Hepatocyte (in vitro differentiated cells): ENCODE measurements at places on chromosomes 1 and 21.

DNA sequence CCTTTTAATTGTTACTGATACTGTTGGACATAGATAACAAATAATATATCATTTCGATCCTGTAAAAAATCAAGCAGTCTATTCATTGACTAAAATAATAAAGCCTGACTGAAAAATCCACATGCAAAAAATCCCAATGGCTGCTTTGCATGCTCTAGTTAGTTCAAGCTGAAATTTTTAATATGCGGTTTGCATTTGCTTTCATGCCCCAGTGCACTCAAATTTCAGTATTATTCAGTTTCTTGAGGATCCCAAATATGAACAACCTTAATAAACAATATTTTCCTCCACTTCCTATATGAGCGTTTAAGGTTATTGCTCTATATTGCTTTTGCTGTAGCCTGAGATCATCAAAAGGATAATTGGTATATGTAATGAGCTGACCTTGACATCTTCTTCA lies 75.1 kb upstream of the DPH5 start:
- no peaks in the 10 kb centered on the region for H3K36me3 ChIP-seq
- no peak overlapping the region for H3K27ac ChIP-seq
- no peak for DNase-seq

DNA sequence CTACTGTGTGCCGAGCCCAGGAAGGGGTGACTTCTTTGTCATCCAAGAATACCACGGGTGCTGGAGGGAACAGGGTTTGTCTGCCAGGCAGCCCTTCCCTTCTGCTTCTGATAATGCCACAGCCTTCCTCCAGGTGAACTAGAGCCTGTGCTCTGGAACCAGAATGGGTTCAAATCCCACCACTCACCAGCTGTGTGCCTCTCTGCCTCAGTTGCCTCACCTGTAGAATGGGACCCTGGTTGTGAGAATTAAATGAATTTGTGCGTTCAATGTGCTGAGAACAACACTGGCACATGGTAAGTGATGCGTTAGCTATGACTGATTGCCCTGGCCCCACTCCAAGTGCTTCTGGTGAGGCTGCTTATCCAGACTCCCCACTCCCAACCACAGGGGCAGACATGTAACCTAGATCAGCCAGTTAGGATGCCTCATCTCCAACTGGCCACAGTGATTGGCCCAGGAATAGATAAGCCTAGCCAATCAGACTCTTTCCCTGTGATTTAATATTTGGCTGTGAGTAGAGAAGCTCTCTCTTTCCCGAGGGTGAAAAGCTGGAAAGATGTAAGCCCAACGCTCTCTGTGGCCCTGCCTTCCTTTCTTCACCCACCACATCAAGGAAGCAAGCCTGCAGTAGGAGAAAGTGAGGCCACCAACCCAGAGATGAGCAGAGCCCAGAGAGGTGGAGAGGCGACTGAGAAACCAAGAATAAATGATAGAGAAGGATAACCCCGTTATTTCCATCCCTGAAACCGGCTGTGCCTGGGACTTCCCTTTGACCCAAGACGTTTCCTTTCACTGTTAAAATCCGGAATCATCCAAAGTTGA lies 20.8 kb upstream of the LAPTM5 start:
- no peak overlapping the region for H3K27ac ChIP-seq
- H3K27me3 ChIP-seq: no peaks in the 10 kb centered on the region

DNA sequence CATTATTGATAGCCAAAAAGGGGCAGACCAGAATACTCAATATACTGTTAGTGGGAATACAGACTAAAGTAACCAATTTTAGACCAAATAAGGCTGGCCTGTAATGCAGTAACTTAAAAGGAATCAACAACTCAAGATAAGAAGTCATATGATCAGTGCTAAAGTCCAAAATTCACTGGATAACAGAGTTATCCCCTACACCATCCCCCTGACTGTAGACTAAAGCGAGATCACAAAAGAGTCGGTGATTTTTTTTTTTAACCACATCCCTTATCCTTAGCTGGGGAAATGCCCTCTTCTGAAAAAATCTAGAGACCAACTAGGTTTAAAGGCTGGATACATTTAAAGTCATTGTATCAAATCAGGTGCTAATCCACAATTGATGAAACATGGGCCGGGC lies 7.7 kb downstream of the UBR4 start:
- H3K4me1 ChIP-seq: peaks cover 58% of the 10 kb centered on the region
- H3K4me3 ChIP-seq: no peak overlapping the region
- H3K36me3 ChIP-seq: no peaks in the 10 kb centered on the region
- H3K27ac ChIP-seq: peak overlapping the region; percentile 79
- H3K27me3 ChIP-seq: no peaks in the 10 kb centered on the region

DNA sequence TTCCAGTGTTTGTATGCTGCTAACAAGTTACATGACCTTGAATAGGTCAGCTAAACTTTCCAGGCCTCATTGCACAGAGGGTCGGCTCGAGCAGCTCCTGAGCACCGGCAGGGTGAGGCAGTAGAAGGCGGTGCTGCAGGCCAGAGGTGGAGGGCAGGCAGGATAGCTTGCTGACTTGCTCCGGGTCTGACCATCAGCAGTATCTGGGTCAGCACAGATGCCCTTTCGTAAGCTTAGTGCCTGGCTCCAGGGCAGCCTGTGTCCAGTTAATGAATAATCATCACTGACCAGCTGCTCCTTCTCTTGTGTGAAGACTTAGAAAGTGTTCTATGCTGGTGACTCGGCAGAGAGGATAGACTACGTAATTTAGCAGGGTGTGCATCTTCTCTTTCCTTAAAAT lies 6.9 kb downstream of the MAPKAPK2 start:
- H3K27ac ChIP-seq: peak overlapping the region; percentile 37
- no peak overlapping the region for H3K4me3 ChIP-seq
- H3K27me3 ChIP-seq: no peaks in the 10 kb centered on the region
- H3K4me1 ChIP-seq: peaks cover 71% of the 10 kb centered on the region

- H3K27ac ChIP-seq: peak overlapping the region; percentile 49
- H3K27me3 ChIP-seq: no peaks in the 10 kb centered on the region
Observed at GRCh38 chr21:35189077-35189863, 140.2 kb upstream of the RUNX1 start.

DNA sequence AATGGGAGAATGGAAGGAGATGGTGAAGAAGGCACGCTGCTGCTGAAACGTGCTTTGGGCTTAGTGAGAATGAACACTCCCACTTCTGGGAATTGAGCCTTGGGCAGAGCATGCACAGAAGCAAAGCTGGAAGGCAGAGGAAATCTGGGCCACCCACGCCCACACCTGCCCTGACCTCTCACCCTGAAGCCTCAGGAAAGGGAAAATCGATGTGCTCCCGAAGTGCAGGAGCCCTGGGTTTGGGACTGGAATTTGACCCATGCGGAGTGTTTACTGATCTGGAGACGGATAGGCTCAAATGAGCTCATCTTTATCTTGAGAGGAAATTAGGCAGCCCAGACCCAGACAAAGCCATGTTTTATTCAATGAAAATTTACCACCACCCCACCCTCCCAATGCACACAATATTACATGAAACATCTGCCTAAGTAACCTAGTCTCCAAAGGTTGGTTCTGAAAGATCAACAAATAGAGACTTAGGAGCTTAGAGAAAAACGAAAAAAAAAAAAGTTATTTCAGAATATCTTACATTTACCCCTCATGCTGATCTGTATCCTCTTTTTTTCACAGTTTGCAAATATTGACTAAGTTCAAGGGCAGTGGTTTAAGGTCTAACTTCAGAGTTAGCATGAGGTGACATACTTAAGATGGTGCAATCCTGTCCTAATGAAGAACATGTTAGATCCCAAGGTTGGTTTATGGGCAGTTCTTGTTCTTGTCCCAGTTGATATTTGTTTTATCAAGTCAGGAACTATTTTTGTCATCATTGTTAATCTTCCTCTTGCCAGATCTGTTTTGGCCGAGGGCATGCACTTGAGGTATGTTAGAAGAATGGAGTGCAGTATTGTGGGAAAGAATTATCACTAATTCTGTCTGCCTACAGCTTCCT lies 63.0 kb downstream of the PROX1 start:
- H3K27me3 ChIP-seq: no peaks in the 10 kb centered on the region
- no peak overlapping the region for H3K4me3 ChIP-seq

DNA sequence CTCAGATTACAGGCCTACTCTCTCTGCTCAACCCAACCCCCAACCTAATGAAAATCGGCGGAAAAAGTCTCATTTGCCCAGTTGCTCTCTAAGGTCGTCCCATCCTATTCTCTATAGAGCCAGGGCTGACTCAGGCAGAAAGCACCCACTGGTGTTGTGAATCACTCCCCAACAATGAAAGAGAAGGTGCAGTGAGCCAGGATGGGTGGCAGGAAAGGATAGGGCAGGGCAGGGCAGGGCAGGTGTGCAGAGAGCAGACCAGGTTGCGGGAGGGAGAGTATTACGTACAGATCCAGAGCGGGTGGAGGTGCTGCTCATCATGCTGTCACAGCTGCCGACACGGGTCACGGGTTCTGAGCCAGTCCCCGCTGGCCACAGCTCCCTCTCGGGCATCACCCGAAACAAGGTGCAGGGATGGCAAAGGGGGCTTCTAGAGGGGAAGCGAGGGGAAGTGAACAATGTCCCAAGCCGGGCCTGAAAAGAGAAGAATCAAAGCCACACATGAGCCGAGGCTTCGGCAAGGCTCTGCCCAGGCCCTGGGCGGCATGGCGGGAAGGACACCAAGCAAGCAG lies 5.3 kb downstream of the C1orf116 start:
- peak; percentile 63 for DNase-seq
- H3K4me3 ChIP-seq: no peak overlapping the region
- no peaks in the 10 kb centered on the region for H3K27me3 ChIP-seq

- no peak overlapping the region for H3K4me3 ChIP-seq
- peak overlapping the region; percentile 58 for H3K27ac ChIP-seq
- no peaks in the 10 kb centered on the region for H3K27me3 ChIP-seq
- peak; percentile 60 for DNase-seq
Observed at GRCh38 chr1:43302721-43303470, 2.1 kb downstream of the TIE1 start.

DNA sequence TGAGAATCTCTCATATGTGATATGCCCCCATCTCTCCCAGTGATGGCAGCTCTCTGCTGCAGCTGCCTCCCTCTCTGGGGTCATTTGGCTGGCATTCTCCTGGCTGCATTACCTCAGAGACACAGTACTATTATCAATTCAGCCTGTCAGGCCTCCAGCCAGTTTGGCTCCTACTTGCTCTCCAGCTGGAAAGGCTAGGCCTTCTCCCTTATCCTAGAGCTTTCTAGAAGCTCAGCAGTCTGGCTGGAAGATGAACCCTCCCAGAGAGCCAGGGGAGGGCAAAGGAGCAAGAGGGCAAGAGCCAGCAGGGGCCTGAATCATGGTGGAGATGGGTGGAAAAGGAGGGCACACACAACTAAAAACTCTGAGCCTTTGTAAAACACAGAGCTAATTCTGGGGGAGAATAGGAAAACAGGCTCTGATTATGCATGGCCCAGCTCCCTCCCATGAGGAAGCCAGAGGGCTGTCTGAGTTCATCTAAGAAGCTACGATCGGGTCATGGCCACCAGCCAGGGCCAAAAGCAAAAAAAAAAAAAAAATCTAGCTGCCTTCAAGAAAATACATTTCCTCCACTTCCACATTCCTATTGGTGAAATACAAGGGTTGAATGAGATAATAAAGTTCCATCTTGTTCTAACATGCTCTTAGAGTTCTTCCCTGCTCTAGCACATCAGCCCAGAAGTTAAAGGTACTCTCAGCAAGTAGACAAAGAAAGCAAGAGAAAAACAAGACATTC lies 8.8 kb downstream of the LAMB3 start:
- peak overlapping the region; percentile 43 for H3K27ac ChIP-seq
- H3K27me3 ChIP-seq: no peaks in the 10 kb centered on the region
- no peak overlapping the region for H3K4me3 ChIP-seq
- DNase-seq: no peak
- no peaks in the 10 kb centered on the region for H3K36me3 ChIP-seq

DNA sequence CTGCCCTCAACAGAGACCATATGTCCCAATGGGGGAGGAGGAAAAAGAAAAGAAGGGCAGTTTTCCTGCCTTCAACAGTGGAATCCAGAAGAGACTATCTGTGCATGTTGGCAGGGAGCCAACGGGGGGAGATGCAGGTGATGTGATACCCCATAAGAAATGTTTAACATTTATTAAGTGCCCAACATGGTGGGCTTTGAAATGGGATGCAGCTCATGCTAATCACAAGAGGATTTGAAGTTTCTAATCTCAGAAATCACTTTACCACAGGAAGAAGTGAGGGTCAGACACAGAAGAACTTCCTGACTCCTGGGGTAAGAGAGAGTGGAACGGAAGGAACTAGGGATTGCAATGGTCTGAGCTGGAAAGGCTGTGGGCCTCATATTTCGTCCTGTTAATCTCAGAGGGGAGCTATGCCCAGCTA lies 16.2 kb downstream of the CSRP1 start:
- no peaks in the 10 kb centered on the region for H3K36me3 ChIP-seq
- no peaks in the 10 kb centered on the region for H3K27me3 ChIP-seq
- DNase-seq: no peak
- no peak overlapping the region for H3K4me3 ChIP-seq
- H3K4me1 ChIP-seq: peaks cover 21% of the 10 kb centered on the region

- no peak overlapping the region for H3K27ac ChIP-seq
- no peaks in the 10 kb centered on the region for H3K36me3 ChIP-seq
- H3K27me3 ChIP-seq: no peaks in the 10 kb centered on the region
- no peak for DNase-seq
- no peaks in the 10 kb centered on the region for H3K4me1 ChIP-seq
Observed at GRCh38 chr1:51924455-51924854, 45.9 kb upstream of the NRDC start.

DNA sequence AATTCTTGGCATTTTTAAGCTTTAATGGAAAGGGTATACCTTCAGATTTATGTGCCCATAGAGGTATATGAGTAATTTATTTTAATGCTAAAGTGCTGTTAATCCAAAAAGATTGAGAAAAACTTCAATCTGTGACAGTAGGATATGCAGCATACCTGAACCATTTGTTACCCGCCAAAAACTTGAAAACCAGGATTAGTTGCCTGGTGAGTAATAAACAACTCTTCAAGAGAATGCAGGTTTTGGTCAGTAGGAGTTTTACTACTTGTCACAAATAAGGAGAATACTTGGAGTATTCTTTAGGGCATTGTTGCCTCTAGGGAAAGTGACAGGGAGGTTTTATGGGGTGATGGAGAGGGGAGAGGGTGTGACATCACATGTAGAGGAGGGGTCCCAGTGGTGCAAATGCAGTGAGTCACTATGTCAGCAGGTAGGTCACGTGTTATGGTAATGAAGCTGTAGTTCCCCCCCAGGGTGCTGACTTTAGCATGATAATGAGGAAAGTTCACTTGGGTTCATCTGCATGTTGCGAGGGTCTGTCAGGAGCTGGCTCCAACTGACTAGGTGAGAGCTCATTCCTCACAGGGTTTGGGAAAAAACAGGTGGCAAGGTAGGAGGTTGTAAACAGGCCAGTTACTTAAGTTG lies 23.1 kb downstream of the USP25 start:
- no peaks in the 10 kb centered on the region for H3K36me3 ChIP-seq
- no peak for DNase-seq
- H3K27ac ChIP-seq: no peak overlapping the region
- H3K4me1 ChIP-seq: peaks cover 17% of the 10 kb centered on the region
- H3K27me3 ChIP-seq: no peaks in the 10 kb centered on the region
- no peak overlapping the region for H3K4me3 ChIP-seq

- peak overlapping the region; percentile 29 for H3K27ac ChIP-seq
- no peaks in the 10 kb centered on the region for H3K36me3 ChIP-seq
- H3K4me1 ChIP-seq: peaks cover 26% of the 10 kb centered on the region
- H3K4me3 ChIP-seq: no peak overlapping the region
- no peak for DNase-seq
- no peaks in the 10 kb centered on the region for H3K27me3 ChIP-seq
Observed at GRCh38 chr1:8137481-8138244, 111.6 kb upstream of the ERRFI1 start.

GRCh38 chr1:24364975-24365678 lies 46.0 kb downstream of the GRHL3 start:
- no peak for DNase-seq
- no peaks in the 10 kb centered on the region for H3K27me3 ChIP-seq
- H3K36me3 ChIP-seq: no peaks in the 10 kb centered on the region
